ENCODE measurements at places on chromosomes 2 and 18.
A peak's percentile ranks its signal among the peaks of the same experiment; 100 is the strongest.

DNA sequence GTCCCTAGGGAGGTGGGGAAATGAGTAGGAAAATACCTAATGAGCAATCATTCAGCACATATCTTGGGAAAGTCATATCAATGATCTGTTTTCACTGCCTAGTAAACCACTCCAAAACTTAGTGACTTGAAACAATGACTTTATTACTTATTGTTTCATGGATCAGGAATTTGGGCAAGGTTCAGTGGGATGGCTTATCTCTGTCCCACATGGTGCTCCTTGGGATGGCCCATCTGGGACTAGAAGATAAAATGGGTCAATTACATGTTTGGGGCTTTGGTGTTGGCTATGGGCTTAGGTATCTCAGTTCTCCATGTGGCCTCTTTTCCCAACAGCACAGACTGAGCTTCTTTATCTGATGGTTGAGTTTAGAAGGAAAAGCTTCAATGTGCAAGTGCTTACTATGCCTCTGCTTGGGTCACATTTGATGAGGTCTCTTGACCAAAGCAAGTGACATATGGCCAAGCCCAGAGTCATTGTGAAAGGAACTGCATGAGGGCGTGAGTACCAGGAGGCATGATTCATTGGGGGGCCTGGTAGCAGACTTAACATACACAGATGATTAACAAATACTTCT, 218.1 kb upstream of the TNP1 start:
- no peak for DNase-seq

DNA sequence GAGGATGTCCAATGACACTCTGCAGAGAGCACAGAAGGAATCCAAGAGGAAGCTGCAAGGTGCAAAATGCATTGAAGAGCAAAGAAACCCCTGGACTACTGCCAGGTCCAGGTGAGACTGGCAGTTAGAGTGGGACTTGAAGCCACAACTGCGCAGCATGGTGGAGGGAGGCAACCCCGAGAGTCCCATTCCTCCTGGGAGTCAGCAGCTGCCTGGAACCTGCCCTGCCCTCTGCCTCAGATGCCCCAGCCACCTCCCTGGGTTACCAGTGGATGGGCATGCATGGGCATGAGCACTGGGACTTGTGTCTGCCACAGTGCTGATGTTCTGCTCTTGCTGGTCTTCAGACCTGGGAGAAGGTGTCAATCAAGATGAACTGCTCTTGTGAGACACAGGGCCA, 43.2 kb downstream of the ANKMY1 start:
- no peak for DNase-seq

DNA sequence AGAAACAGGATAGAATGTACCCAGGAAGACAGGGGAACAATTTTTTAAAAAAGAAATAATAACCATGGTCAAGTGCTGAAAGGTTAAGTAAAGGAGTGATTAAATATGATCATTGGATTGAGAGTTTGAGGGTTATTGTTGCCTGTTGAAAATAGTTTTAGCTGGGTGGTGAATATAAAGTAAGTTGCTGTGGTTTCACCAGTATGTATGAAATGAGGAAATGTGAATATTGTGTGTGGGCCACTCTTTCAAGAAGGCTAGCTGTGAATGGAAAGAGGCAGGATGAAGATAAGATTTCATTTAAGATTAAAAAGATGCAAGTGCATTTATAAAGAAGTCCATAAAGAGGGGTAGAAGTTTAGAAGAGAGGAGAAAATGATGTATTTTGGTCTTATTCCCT, 53.8 kb downstream of the GULP1 start:
- DNase-seq = no peak

GRCh38 chr2:33670392-33670937, 71.4 kb upstream of the FAM98A start:
- DNase-seq = no peak

DNA sequence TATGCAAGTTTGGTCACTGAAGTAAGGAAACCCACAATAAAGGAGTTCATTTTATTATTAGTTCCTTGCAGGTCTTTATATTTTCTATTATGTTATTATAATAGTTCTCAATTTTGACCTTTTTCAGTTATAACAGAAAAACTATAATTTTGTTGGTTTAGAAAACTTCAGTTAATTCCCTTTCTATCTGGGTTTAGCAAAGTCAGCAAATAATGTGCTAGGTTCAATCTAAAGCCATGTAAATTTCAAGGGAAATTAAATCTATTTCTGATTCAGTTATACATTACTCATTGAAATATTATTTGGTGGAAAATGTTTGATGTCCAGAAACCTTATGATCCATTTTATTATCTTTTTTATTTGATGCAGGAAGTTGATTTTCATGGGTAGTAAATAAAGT, 43.7 kb downstream of the MYL1 start:
- DNase-seq = no peak

DNA sequence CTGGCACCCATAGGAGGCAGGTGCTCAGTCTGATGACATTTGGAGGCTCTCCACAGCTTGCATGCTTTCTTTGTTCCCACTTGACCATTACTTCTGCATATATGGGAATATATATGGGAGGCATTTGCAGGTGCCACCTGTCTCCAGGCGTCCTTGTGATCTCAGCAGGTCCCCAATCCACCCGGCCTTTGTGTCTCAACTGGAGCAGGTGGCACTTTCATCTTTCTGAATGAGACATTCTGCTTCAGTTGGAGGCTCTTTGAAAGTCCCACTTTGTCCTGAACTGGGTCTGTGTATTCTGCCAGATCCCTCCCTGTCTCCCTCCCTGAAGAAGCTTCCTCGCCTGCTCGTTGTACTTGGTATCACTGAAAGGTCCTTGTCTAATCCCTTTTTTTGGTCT, 318.1 kb upstream of the EPAS1 start:
- no peak for DNase-seq

GRCh38 chr2:199810422-199811171, 40.4 kb downstream of the FTCDNL1 start:
- no peak for DNase-seq

- peak; percentile 57 for DNase-seq
These were observed 15.1 kb downstream of the CLIP4 start for GRCh38 chr2:29130295-29130694.

GRCh38 chr2:128375454-128375853, 56.8 kb upstream of the HS6ST1 start:
- no peak for DNase-seq

DNA sequence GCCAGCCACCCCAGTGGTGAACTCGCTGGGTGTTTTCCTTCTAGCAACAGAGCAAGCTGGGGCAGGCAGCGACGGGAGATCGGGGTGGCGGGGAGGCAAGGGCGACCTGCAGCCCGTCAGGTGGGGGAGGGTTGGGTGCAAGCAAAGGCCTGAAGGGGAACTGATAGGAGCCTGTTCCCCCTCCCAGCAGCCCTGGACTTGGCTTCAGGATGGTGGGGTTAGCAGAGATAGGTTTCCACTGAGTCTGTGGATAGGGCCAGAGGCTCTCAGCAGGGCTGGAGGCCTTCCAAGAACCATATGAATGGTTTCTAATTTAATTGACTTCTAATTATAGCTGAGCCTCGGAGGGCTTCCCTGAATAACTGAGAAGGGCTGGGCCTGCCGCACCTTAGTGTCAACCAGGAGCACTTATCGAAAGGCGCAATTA, 55.3 kb downstream of the EDAR start:
- DNase-seq = no peak

DNA sequence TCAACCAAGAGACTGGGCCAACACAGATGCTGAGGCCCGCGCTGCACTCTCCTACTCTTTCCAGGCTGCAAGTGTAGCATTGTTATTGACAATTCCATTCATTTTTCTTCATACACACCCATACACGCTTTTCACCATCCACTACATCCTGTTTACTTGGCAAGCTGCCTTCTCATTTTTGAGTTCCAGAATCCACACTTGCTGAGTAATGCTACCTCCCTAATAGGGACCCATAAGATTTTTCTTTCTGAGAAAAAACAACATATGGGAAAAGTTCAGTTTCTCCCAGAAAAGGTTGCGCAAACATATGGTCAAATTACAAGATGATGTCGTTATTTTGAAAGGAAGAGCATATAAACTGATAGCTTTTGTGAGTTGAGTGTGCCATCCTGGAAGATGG, 3.3 kb upstream of the NETO1 start:
- DNase-seq = no peak

DNA sequence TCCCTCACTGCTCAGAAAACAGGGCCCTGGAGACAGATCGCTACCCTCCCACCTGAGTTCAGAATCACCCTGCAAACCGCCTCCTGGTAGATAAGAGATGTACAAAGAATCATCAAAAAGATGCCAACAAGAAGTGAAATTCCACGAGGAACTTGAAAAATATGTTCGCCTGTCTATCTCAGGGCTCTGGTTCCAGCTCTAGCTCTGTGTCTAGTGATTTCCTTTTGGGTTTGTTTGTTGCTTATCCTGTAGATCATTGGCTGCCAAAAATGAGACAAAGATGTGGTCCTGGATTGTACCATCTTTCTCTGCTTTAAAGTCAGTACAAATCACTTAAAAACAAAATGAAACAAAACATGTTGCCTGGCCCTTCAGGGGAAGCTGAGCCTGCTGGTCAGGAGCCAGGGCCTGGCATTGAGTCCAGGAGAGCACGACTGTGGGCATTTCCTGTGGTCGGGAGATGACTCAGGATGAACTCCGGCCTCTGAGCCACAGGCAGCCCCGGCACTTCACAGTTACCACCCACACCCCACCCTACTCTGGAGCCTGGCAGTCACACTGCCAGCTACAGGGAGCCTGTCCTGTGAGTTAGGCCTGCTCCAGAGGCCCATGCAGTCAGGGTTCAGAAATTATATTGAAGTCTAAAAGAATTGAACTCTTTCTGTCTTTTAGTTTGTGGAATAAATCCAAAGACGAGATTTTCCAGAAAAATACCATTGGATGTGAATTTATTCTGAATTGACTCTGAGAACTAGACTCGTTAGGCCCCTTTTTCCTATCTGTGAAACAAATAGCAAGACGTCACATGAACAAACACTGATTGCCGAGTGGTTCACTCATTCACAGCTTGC, 8.0 kb upstream of the ITGB6 start:
- DNase-seq = no peak

- peak; percentile 87 for DNase-seq
These were observed 51.0 kb downstream of the SETBP1 start for GRCh38 chr18:44731530-44732237.

DNA sequence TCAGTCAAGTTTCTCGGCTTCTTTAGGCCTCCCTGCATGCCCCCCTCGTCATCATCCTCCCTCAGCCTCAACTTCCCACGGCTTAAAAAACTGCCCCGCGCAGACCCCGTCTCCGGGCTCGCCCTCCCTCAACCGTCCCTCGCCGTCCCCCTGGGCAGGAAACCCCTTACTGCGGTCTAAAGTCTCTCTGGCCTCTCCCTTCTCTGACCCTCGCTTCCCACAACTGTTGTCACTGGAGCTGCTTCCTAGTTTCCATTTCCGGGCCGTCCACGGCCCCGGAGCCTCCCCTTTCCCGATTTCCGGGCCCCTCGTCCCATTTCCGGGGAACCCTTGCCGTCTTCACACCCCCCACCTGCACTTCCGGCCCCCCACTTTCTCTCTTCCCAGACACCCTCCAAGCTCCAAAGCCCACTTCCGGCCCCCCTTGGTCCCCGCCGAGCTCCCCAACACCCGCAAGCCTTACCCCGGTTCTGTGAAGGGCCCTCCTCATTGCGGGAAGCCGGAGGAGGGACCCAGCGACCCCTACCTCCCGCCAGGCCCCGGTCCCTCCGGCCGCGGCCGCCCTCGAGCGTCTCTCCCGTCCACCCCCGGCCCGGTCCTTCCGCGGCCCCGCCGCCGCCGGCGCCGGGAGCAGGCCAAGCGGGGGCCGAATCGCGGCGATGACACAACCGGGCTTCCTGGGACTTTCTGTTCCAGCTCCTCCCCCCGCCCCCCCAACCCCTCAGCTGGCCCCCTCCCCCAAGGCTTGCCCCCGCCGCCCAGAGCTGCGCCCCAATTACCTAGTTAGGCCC, 513 bp downstream of the TRIP12 start:
- DNase-seq = no peak

- no peak for DNase-seq
These were observed 197.5 kb downstream of the IRS1 start for GRCh38 chr2:226601881-226602662.

DNA sequence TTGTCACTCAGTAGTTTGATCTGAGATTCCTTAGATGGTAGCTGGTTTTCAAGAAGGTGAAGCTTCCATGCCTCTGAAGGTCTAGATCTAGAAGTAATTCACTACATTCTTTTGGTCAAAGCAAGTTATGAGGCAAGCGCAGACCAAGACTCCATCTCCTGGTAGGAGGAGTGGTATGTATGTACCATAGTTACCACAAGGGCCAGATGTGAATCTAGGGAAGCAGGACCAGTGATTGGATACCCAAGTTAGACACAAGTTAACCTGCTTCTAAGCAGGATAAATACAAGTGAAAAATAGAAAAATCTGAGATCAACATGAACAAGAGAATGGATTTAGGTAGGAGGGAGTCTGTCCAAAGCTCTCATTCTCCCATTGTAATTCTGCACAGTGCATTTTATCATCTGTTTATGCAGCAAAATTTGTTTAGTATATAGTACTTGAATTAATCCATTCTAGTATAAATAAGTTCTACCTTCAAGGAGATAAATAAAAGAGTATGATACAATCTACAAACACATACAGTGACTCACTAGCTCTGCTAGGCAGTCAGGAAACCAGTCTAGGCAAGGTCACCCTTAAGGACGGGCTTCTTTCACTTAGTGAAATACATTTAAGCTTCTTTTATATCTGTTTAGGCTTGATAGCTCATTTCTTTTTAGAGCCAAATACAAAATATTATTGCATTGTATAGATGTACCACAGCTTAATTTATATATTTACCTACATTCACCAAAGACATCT, 14.2 kb upstream of the DOCK10 start:
- DNase-seq = peak; percentile 20

- DNase-seq = no peak
These were observed 39.5 kb downstream of the COL6A3 start for GRCh38 chr2:237374284-237375060.

DNA sequence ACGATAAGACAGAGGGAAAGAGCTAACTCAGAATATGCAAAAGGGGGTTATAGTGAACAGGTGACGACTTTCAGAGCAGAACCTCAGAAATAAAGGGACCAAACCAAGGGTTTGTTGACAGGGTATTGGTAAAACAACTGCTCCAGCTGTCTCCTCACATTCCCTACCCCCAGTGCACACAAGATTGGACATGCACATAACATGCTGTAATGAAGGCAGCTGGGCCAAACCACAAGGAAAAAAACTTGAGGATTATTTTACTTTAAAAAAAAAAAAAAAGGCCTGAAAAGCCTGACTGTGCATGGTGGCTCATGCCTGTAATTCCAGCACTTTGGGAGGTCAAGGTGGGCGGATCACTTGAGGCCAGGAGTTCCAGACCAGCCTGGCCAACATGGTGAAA, 3.5 kb downstream of the RBM43 start:
- DNase-seq = peak; percentile 54

DNA sequence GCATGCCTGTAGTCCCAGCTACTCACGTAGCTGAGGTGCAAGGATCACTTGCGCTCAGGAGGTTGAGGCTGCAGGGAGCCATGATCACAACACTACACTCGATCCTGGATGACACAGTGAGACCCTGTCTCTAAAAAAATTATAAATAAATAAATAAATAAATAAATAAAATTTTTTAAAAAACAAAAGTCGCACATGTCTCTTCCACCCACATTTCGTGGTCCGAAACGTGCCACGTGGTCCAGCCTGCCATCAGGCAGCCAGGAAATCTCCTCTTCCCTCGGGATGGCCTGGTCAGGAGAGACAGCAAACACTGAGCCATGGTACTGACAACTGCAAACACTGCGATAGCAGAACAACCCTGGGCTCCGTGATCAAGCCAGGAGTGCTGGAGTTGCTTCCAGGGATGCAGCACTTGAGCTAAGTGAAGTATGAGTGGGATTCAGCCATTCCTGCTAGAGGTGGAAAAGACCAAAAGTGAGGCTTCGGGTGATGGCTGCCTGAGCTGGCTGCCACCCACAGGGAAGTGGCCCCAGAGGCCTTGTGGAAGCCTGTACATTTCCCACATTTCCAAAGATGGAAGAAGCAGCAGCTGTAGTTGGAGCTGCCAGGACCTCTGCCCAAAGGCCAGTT, 193.1 kb downstream of the SMAD2 start:
- no peak for DNase-seq

Measured in epithelial cell of prostate (primary cell).